ENCODE measurements at places on chromosomes 4 and X. TPM values are rescaled to one million over a fixed set of nuclear protein-coding genes. Genes with fewer than 3 reads are reported as not detected.

GRCh38 chr4:114729068-114729738 lies 130.6 kb downstream of the UGT8 start:
- DNase-seq: no peak

GRCh38 chr4:48742412-48742811 lies 37.7 kb downstream of the FRYL start:
- DNase-seq: no peak

RIBC1 gene
- 0.27 TPM for total RNA-seq

DNA sequence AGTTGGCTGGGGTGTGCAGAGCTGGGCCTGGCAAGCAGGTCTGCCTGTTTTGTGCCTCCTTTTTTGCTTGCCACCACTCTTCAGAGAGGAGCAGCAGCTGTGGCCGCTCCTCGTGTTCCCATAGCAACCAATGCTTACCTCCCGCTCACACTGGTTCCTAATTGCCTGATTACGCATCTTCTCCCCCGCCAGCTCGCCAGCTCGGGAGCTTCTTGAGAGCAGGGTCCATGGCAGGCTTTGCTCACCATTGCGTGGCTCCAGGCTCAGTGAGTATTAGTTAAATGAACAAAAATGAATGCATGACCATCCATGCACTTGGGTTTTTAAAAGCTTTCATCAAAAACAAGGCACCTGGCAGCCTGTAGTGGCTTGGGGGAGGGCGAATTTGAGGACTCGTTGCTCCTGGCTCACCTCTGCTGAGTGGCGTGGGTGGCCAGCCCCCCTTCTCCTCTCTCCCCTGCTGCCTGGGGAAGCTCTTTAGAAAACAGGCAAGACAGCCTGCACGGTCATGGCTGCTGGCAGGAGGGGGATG lies 14.2 kb upstream of the PJA1 start:
- DNase-seq: peak; percentile 27

- DNase-seq: no peak
These were observed 513.0 kb downstream of the FSTL5 start for GRCh38 chr4:161650812-161651211.

DNA sequence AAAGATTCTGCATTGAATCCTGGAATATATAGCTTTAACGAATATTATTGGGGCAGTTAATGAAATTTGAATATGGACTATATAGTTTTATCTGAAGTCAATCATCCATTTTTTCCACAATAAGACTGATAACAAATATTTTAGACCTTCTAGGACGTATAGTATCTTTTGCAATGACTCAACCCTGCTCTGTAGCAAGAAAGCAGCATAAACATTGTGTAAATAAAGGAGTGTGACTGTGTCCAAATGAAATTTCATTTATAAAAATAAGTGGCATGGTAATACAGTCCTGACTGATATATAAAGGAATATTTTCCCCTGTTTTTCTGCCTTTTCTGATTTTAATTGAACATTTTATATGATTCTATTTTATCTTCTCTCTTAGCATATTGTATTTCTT lies 947.7 kb upstream of the SLIT2 start:
- no peak for DNase-seq

- no peak for DNase-seq
These were observed 758.6 kb downstream of the PDHA2 start for GRCh38 chr4:96598465-96598864.

CXCL3 gene
- total RNA-seq: 1.8 TPM

DNA sequence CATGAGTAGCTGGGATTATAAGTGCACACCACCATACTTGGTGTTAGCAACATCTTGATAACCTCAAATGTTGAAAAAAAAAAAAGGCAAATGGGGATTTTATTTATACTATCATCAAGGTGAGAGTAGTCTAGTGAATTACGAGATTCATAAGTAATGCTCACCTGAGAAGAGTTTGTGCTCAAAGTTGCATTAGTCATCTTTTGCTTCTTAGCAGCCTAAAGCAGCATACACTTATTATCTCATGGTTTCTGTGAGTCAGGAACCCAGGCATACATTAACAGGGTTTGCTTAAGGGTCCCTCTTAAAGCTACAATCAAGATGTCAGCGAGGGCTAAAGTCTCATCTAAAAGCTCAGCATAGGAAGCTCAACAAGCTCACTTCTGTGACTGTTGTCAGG lies 8.2 kb upstream of the EXOSC9 start:
- no peak for DNase-seq

TREX2 gene
- total RNA-seq: not detected

DNA sequence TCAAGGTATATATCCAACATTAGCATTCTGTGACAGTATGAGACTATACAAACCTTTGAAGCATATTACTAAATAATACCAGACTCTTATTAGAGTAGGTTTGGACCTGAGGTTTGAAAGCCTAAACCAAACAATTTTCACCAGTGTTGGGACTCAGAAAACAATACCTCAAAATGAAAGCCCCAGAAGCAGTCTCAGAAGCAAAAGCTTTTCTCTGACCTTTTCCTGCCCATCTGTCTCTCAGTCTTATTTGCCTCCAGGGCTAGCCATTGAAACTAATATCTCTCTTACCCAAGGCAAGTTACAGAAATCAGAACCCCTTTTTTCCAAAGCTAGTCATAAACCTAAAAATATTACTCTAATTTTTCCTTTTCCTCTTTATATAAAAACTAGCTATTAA lies 163.3 kb downstream of the PTCHD1 start:
- DNase-seq: no peak

HHIP gene
- total RNA-seq: 7.6 TPM

DNA sequence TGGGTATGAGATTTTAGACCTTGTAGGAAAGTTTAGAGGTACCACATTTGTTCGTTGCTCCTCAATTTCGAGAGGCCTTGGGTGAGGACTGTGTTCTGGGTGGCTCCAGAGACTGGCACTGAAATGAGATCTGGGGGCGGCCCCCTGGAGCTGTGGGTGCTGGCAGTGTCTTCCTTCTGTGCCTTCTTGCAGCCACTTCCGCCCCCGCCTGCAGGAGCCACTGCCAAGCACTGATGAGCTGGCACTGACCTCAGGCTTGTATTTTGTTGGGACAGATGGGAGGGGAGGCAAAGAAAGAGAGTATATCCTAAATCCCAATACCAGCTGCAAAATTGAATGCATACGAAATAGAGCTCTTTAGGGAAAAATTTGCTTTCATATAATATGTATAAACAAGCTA lies 64.5 kb upstream of the CLDN34 start:
- DNase-seq: peak; percentile 70

DNA sequence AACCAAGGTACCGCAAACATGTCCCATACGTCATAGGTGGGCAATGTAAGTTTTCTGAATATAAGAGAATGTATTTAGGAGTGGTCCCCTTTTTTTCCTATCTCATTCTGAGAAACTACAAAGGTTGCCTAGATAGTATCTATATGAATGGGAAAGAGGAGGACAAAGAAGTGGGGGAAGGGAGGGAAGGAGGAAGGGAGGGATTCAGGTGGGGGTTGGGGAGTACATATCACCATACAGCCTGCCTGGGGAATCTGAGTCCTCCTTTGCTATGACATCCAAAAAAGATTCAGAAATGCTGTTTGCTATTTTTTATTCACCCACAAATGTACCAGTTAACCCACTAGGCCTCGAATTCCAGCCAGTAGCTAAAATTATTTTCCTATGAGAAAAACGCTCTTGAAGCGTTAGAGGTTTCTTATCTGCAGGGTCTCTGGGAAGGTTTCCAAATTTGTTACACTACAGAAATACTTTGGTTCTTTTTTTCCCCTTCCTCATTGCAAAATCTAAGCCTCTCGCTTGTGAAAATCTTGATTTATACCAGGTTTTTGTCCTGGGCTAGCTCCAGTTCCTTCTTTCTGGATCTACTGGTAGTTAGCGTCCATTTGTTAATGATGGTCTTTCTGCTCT lies 212.9 kb downstream of the NSUN7 start:
- DNase-seq: no peak

GRCh38 chr4:48668254-48669017 lies 111.6 kb downstream of the FRYL start:
- DNase-seq: no peak

RNF175 gene
- total RNA-seq: not detected

DNA sequence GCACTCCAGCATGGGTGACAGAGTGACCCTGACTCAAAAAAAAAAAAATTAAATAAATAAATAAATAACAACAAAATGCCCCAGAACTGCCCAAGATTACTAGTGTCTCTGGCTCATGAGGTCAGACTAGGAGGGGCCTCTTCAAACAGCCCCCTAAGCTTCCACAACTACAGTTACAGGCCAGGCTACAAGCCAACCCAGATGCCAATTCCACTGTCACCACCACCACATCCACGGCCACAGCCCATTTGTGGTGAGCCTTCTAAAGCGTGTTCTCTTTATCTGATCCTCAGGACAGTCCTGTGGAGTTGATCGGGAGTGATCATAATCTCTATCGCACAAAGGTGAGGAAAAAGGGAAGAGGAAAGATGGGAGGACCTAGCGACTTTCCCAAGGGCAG lies 36.6 kb downstream of the IGFBP7 start:
- no peak for DNase-seq

- no peak for DNase-seq
These were observed 29.8 kb downstream of the DCAF8L2 start for GRCh38 chrX:27619975-27620374.

GC gene
- not detected for total RNA-seq

- no peak for DNase-seq
These were observed 3.2 kb downstream of the SNX25 start for GRCh38 chr4:185212581-185212980.

- no peak for DNase-seq
These were observed 286.1 kb upstream of the MAD2L1 start for GRCh38 chr4:120352739-120353138.

DNA sequence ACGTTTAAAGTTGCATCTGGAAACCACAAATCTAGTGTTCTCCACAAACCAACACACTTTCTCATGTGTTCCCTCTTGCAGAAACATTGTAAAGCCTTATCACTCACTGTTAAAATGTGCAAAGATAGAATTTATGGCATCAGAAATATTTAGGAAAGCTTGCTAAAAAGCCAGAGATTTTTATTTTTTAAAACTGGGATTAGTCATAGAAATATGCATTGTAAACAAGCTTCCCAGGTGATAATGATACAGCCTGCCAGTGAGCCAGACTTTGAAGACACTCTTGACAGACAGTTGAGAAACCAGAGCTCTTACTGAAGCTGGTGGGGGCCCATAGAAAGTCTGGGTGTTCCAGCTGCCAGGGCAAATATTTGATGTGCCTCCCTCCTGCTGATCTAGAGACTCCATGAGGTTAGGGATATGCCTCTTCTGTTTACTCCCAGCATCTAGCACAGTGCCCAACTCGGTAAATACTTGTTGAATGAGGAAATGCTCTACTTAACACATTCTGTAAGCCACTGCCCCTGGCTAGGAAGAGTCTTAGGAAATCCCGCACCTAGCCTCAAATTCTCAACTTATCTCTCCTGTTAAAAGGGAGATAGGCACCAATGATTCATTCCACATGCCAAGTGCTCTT lies 179.0 kb upstream of the RASGEF1B start:
- DNase-seq: no peak

DNA sequence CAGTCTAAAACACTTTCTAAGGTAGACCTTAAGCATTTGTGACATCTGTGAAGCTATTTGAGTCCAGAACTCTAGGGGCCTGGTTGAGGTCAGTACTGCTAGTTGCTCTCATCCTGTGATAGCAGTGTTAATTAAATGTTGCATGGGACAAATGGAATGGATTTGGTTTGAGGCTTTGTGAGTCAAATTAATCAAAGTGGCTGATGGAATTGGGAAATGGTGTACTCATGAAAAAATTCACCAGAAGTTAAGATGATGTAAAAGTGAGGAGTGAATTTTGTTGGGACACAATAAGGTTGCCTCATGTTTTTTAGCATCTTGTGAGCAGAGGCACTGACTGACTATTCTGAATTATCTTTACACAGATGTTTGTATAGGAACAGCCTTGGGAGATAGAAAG lies 99.2 kb upstream of the ARSJ start:
- no peak for DNase-seq

- DNase-seq: no peak
These were observed 447.2 kb downstream of the SLITRK2 start for GRCh38 chrX:146264763-146265375.

GRCh38 chr4:646460-646859 lies 21.1 kb downstream of the PDE6B start:
- no peak for DNase-seq

GRCh38 chr4:114598191-114599121 lies at the start of gene UGT8:
Gene UGT8, plus strand, starts transcription at chr4:114598807. Its CDS starts 24,074 bp downstream, at chr4:114622881.
- peak; percentile 59 for DNase-seq

CABS1 gene
- total RNA-seq: not detected

DNA sequence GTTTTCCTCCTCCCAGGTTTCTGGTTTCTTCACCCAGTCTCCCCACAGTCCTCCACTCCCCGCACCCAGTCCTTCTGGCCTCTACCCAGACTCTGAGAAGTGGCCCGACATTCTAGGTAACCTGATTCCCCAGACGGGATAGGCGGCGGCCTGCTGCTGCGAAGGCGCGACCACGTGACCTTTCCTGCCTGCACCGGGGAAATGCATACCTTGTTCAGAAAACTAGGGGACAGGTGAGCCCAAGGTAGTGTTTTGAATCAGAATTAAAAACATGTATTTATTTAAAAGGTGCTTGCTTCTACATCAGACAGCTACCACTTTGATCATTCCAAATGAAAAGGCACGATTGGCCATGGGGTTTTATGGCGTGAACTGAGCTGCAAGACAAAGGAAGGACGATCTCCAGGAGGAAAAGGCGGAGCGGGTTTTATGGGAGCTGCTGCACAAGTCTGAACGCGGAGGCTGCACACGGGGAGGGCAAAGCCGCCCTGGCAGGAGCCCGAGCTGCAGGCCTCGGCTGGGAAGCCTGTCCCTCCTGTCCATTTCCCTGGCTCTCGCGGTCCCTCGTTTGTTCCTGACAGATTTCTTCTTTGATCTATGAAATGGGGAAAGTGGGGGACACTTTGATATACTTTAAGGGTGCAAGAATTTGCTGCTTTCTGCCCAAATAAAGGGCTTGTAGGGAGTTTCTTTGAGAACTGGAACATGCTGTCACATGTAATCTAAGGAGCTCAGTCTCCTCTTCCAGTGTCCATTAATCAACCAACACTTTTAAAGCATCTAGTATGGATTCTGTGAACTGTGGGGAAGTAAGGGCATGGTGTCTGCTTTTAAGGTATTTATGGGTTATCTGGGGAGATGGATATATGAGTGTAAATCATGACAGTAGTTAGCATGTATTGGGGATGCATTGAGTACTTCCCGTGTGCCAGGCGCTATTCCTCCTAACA lies 150.9 kb downstream of the SPRY1 start:
- no peak for DNase-seq

- DNase-seq: no peak
These were observed 4.1 kb upstream of the ARSF start for GRCh38 chrX:3037218-3037617.

Measured in Daoy (cell line).